ENCODE measurements at places on chromosomes 12 and 14.

GRCh38 chr12:16076970-16077522 lies 165.9 kb downstream of the DERA start:
- DNase-seq = no peak

GRCh38 chr14:59707778-59708561 lies 131.4 kb upstream of the CCDC175 start:
- DNase-seq = no peak

DNA sequence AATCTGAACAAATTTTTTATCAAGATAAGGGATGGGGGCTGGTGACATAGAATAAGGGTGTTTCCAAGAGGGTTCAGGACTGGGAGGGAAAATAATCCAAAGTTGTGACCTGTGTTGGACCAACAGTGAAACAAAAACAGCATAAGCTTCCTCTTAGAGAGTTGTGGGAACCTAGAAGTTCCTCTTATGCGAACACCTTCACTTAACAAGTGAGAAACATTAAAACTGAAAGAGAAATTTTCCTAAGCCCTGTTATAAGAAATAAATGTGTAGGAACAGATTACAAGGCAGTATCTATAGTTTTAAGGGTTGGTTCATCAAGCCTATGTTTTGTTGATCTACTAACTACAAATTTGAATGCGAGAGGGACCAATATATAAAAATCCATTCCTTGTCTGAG lies 58.4 kb downstream of the LLPH start:
- DNase-seq = no peak

DNA sequence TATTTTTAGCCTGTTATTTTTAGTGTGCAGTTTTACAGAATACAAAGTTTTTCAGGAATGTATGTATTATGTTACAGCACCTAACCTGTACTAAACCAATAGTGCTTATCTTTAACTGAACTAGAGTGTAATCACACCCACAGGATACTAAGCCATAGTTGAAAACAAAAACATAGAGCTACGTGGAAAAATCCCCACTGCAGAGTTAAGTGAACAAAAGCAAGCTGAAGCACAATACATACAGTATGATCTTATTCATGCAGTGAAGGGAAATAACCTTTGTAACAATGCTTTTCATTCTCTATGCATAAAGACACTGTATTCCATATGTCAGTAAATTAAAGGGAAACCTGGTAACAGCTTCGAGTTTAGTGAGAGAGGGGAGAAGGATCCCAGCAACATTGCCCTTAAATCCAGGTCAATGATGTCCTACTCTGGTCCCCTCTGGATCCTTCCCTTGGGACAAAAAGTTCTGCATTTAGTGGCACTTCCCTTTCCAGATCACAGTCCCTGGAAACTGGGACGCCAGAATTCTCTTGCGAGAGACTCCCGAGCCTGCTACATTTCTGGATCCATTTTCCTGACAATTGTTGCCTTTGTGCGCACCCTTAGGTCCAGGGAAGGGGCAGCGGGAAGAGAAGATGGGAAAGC lies 121.3 kb upstream of the CCND2 start:
- DNase-seq = no peak

DNA sequence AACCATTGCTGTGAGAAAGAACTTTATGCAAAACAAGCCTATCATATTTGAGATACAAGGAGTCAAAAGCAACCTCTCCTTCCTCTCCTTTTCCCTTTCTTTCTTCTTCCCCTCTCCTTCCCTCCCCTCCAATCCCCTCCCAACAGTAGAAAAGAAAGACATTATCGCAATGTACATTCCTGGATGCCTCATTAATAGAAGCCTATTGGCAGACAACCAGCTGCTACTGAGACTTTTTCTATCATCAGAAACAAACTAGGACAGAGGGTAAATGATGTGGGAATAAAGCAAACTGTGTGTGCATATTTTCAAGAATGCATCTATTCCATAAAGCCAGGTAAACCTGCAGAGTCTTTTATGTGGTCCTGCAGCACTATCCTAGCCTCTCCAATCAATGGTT lies 237.2 kb downstream of the ITPR2 start:
- DNase-seq = no peak

DNA sequence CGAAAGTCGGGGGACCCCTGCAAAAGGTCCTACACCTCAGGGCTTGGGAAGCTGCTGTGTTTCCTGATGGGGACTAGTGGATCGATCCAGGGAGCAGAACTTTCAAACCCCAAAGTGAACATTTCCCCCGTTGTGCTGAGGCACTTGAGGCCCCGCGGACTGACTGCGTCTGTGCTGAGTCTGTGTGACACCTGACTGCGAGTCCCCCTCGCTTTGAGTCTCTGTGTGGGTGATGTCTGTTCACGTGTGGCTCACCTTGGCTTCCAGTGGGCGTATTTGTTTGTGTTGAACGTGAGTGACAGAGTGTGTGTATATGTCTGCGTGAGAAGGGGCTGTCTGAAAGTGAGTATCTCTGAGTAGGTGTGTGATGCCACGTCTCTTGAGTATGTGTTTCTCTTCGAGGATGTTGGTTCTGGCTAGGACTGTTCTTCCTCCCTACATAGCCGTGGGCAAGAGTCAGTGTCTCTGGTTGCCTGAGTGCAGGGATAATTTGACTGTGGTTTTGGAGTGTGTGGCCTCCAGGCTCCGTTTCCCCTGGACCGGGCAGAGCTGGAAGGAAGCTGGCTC lies 1.3 kb downstream of the TEAD4 start:
- DNase-seq = no peak

DNA sequence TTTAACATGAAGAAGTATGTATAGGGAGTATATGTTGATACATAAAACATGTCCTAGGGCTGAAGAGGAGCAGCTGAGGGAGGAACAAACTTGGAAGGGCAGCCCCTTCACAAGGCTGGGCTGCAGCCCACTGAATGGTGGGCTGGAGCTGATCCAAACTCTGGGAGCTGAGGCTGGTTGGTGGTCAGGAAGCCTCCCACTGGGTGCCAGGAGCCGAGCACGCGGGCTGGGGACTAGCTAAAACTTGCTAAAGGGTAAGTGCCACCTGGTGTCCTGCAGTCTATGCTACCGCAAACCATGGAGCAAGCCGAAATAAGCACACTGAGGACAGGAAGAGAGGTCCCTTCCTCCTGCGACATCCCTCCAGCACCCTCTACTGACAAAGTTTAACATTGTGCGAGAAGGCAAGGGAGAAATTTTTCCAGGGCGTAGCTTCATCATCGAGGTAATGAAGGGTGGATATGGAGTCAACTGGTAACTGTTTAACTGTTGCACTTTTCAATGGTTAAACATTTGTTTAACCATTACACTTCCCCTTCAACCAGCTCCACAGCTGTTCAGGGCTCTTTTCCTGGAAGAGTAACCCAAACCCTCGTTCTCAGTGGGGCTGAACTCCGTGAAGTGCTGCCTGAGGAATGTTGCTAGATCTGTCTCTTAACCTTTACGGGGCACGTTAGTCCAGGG lies 42.2 kb downstream of the EGLN3 start:
- DNase-seq = no peak

DNA sequence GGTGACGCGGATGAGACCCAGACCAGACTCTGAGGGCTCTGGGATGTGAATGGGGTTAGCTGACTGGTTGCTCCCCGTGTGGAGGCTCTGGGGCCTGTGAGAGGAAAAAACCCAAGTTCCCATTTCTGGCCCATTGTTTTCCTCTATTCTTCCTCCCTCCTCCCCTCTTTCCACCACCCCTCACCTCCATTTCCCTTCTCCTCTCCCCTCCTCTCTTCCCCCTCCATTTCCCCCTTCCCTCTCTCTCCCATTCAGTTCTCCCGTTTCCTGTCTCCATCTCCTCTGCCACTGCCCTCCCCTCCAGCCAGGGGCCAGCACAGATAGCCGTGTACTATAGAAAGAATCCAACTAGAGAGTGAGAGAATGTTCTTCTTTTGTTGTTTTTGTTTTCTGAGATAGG lies 12.6 kb upstream of the PRPH start:
- no peak for DNase-seq

DNA sequence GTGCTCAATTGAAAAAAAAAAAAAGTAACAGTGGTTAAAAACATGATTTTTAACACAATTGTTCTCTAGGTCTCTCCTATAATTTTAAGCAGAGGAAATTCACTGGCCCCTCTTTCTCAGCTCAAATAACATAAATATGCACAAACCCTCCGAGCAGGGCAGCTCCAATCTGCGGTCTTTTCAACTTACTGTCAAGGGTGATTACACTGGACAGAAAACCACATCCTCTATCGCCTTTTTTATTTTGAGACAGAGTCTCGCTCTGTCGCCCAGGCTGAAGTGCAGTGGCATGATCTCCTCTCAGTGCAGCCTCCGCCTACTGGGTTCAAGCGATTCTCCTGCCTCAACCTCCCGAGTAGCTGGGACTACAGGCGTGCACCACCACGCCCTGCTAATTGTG lies 16.5 kb upstream of the GABARAPL1 start:
- DNase-seq = no peak

DNA sequence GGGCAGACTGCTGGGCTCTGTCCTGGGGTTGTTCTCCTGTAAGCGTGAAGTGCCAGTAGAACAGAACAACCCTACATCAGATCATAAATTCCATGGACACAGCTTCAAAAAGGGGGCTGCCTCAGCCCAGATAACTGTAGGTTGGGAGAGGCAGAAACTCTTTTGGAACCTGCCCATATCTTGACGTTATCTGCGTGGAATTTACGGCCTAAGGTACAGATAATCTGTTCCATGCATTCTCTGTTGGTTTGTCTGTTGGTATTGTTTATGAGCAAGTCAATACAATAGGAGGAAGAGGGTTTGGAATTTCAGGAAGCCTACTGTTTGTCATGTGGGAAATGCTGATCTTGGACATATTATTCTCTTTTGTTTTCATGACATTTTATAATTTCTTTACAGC lies 36.7 kb downstream of the SLC25A47 start:
- no peak for DNase-seq

DNA sequence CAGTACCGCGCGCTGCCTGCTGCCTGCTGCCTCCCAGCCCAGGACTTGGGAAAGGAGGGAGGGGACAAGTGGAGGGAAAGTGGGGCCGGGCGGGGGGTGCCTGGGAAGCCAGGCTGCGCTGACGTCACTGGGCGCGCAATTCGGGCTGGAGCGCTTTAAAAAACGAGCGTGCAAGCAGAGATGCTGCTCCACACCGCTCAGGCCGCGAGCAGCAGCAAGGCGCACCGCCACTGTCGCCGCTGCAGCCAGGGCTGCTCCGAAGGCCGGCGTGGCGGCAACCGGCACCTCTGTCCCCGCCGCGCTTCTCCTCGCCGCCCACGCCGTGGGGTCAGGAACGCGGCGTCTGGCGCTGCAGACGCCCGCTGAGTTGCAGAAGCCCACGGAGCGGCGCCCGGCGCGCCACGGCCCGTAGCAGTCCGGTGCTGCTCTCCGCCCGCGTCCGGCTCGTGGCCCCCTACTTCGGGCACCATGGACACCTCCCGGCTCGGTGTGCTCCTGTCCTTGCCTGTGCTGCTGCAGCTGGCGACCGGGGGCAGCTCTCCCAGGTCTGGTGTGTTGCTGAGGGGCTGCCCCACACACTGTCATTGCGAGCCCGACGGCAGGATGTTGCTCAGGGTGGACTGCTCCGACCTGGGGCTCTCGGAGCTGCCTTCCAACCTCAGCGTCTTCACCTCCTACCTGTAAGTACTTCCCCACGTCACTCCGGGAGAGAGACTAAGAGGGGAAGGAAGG lies at the start of gene LGR5:
TSS of gene LGR5 (plus strand) at position 186 of the 732 bp plus-strand sequence. CDS start at position 469, 283 bp downstream.
- DNase-seq = no peak

DNA sequence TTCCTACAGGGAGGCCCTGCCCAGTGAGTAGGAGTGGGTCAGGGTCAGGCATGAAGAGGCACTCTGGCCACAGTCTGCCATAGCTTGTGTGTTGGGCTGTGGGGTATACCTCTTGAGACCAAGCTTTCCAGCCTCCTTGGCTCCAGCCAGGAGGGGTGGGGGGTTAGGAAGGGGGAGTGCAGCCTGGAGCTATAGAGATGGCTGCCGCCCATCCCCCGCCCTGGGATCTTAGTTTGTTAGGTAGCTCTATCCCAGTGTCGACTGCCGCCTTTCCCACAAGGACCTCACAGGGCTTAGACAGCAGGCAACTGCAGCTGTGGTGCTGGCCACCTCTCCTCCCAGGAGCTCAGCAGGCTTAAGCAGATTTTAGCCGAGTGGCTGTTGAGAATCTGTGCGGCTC lies 216.4 kb downstream of the PLCZ1 start:
- DNase-seq = no peak

GRCh38 chr14:57957441-57957840 lies 91.5 kb upstream of the SLC35F4 start:
- no peak for DNase-seq

DNA sequence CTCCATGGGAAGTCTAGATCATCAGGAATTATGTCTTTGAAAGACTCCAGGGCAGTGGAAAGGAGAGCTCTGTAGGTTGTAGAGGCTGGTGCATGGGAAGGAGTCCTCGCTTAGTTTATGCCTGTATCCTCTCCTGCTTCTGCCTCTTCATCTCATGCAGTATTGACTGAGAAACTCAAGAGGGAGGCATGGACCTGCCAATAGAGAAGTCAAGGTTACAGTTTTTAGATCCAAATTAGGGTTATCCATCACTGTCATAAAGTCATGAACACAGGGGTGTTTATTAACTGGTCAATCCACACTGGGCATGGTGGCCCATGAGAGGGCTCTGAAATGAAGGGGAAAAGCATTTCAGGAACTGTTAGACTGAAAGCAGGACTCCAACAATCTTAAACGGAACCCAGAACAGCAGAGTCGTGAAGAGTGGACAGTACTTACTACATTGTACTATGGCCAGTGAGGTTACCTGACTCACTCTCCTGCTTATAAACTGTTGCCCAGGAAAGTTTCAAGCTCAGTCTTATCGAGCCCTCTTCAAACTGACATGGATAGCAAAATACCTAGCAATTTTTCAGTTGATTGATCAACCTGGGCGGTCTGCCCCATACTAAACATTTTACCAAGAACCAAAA lies 30.1 kb upstream of the DHRS7 start:
- no peak for DNase-seq

- no peak for DNase-seq
Observed at GRCh38 chr14:30884901-30885300, 10.5 kb downstream of the COCH start.

- no peak for DNase-seq
Observed at GRCh38 chr12:114924946-114925475, 241.0 kb upstream of the TBX3 start.

DNA sequence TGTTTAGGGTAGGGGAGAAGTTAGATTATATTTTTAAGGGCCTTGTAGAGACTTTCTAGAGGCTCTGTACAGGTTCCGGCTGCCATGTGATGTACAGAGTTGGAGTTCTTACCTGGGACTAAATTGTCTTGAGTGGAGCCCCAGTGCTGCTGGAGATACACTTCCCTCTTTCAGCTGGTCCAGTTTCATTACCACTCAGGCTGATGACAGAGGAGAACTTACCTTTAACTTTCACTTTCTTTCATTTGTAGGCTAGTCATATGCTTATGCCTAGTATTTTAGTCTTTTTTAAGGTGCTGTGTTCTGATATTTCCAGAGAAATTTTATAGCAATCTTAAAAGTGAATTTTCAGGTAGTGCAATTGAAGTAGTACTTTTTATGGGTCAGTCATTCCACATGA lies 117.3 kb downstream of the ERC1 start:
- DNase-seq = no peak

All from ureter (tissue), 1 donor.